ENCODE measurements at places on chromosomes 7 and 10.
A peak's percentile ranks its signal among the peaks of the same experiment; 100 is the strongest.

GRCh38 chr7:47376991-47377616 is 204.8 kb downstream of the TNS3 start:
- DNase-seq = no peak

GRCh38 chr7:151426441-151426903 is 13.5 kb downstream of the CRYGN start:
- no peak for DNase-seq

GRCh38 chr7:33719059-33719581 is 186.2 kb upstream of the BMPER start:
- no peak for DNase-seq

DNA sequence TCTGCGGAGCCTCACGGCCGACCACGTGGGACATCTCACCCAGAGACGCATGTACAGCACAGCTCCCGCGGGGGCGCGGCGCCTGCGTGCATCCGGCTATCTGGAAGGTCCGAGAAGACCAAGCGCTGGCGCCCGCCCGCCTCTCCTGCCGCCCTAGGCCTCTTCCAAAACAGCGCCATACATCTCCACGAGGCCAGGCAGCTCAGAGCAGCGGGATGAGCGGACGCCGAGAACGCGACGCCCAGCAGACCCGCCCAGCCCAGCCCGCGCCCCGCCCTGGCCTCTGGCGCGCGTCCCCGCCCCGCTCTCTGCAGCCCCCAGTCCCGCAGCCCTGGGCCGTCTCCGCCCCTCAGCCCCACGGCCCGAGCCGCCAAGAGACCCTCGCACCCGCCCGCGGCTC is 20.3 kb upstream of the LANCL2 start:
- DNase-seq = no peak

DNA sequence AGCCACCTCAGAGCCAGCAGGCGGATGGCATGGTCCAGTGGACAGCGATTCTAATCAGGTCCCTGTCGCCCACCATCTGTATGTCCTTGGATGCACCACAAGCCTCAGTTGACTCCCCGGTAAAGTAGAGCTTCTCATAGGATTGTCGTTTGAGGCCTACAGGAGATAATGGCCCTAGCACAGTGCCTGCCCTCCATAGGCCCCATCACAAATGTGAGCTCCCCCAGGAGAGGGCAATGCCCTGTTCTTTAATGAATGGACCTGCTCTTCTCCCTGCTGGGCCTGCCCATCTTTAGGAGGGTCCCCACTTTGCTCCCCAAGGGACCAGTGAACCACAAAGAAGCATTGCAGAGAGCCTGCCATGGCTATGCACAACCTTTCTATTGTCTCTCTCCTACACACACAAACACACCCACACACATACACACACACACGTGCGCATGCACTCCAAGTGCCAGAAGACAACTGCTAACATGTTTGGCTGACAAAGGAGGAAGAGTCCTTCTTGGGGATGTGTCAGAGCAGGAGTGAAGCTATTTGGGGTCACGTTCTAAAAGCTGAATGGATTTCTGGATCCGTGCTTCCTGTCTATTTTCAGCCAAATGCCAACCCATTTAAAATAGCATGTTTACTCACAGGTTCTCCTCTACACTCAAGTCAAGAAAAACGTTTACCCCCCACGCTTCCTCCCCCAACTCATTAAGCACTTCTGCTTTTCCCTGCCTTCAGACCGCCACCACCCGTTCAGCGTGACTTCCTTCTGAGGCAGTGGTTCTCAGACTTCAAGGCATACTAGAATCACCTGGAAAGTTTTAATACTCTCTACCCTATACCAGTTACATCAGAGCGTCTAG is 196.1 kb downstream of the GRID1 start:
- DNase-seq = no peak

- DNase-seq = no peak
These were observed 45.5 kb downstream of the NRAP start for GRCh38 chr10:113618338-113618737.

GRCh38 chr7:44282601-44283171 is 42.7 kb downstream of the CAMK2B start:
- DNase-seq = no peak

- no peak for DNase-seq
These were observed 413.4 kb downstream of the SORCS1 start for GRCh38 chr10:106751091-106751490.

DNA sequence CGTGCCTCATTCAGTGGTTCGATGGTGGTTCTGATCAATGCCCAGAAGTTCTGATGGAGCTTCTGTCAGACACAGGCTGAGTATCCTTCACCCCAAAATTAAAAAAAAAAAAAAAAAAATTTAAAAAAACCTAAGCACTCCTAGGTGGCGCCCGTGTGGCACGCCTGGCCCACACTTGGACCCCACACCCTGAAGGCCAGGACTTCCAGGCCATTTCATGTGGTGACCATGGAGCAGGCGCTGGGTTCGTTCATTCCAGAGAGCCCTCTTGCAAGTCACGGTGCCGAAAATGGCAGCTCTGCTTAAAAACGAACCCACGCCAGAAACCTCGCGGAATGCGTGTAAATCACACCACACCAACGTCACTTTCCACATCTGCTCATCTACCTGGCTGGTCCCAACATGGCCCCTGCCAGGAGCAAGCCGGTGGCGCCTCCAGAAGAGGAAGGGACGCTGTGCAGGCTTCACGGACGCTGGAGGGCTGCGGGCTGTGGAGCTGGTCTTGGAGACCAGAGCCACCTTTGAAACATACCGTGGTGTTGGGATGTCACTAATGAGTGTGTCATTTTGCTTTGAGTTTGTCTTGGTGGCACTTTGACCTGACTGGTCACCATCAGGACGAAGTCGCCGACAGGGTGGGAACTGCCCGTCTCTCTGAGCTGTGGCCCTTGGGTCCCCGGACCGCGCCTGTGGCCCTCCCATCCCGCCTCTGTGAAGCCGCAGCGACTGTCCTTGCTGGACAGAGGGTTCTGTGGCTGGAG is 46.0 kb upstream of the PRKAR1B start:
- no peak for DNase-seq

DNA sequence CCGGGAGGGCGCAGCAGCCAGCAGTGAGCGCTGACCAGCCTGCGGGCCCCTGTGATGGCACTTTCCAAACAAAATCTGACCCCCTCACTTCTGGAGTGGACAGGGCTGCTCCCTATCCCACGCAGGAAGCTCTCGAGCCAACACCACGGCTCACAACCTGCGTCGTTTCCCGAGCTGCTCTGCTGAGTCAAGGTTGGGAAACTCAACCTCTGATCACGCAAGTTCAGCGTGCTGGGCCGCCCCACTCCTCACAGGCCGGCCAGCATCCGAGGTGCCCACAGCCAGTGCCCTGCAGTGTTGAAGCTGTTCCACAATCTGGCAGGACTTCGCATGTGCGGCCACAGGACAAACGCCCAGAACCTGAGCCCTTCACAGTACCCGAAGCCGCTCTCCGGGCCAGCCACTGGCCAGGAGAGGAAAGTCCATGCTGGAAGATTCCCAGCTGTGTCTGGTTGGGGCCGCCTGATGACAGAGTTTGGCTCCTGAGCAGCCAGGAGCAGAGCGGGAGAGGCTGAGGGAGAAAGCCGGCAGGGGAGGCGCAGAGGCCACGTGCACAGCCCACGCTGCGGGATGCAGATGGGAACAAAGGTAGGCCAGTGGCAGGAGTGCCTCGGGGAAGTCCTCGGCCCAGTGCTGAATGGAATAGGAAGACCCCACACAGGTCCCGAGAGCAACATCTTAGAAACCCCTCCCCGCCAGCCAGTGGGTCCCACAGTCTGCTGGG is 263.3 kb upstream of the TCERG1L start:
- no peak for DNase-seq

GRCh38 chr7:73526896-73527821 is 5.1 kb upstream of the BAZ1B start:
- peak; percentile 81 for DNase-seq

GRCh38 chr10:87863053-87863943 is at the start of the genes KLLN and PTEN:
KLLN (minus strand) TSS chr10:87863533; CDS start chr10:87862487, 1,046 bp downstream.
PTEN (plus strand) TSS chr10:87863625; CDS start chr10:87864470, 845 bp downstream.
- no peak for DNase-seq

GRCh38 chr7:7567898-7568531 is 1.3 kb downstream of the MIOS start:
- no peak for DNase-seq

GRCh38 chr7:17601921-17602320 is 303.5 kb downstream of the AHR start:
- no peak for DNase-seq

DNA sequence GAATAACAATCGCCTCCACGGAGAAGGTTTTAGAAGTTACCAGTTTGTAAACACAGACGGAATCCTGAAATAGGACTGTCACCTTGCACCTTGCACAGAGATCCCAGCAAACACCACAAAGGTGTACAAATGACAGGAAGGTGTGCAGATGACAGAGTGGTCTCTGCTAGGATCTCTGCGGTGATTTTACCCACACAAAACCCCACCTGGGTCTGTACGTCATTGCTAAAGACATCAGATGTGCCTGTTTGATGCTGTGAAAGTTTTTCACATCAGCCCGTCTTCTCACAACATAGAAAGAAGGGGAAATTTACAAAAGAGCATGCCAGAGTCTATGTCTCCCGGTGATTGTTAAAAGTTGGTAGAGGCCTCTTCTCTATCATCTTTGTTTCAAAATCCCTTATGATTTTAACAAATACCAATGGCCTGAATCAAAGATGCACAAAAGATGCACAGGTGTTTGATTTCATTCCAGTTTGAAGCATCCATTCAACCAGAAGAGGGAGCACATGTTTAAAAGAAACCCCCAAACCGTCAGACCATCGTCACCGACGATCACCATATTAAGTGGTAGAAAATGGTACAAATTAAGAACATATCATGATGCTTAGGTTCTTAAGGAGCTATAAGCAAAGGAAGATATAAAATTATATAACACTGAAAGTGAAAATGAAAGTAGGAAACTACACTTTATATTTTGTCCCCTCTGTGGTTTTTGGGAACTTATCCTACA is 576.5 kb downstream of the PTPRN2 start:
- no peak for DNase-seq

GRCh38 chr7:155202106-155202871 is 95.4 kb upstream of the INSIG1 start:
- no peak for DNase-seq

GRCh38 chr7:37577412-37577811 is 106.2 kb upstream of the GPR141 start:
- DNase-seq = no peak

GRCh38 chr10:95360122-95360714 is 69.4 kb upstream of the PDLIM1 start:
- no peak for DNase-seq

GRCh38 chr7:150755473-150756099 is 18.4 kb downstream of the GIMAP5 start:
- no peak for DNase-seq

GRCh38 chr10:86345859-86346798 is 20.5 kb downstream of the GRID1 start:
- DNase-seq = no peak
